MCF 10A (cell line): ENCODE measurements at places on chromosomes 1 and 21. TPM values are rescaled to one million over a fixed set of nuclear protein-coding genes. Genes with fewer than 3 reads are reported as not detected.

GRCh38 chr1:89816366-89816765 lies 4.5 kb upstream of the LRRC8D start:
- H3K4me3 ChIP-seq = no peak overlapping the region
- H3K27me3 ChIP-seq = peaks cover 24% of the 10 kb centered on the region

DNA sequence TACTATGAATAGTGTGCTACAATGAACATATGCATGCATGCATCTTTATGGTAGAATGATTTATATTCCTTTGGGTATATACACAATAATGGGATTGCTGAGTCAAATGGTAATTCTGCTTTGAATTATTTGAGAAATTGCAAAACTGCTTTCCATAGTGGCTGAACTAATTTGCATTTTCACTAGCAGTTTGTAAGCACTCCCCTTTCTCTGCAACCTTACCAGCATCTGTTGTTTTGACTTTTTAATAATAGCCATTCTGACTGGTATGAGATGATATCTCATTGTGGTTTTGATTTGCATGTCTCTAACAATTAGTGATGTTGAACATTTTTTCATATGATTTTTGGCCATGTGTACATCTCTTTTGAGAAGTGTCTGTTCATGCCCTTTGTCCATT lies 24.0 kb upstream of the DIRAS3 start:
- DNase-seq = no peak
- H3K4me1 ChIP-seq = no peaks in the 10 kb centered on the region
- peaks cover 5% of the 10 kb centered on the region for H3K36me3 ChIP-seq
- H3K4me3 ChIP-seq = no peak overlapping the region
- no peak overlapping the region for H3K27ac ChIP-seq

GRCh38 chr1:217332431-217333065 lies 298.3 kb downstream of the GPATCH2 start:
- H3K4me1 ChIP-seq = no peaks in the 10 kb centered on the region
- H3K27me3 ChIP-seq = no peaks in the 10 kb centered on the region
- H3K4me3 ChIP-seq = no peak overlapping the region
- H3K36me3 ChIP-seq = no peaks in the 10 kb centered on the region

- no peaks in the 10 kb centered on the region for H3K4me1 ChIP-seq
- H3K4me3 ChIP-seq = no peak overlapping the region
- no peak overlapping the region for H3K27ac ChIP-seq
- H3K36me3 ChIP-seq = peaks cover 61% of the 10 kb centered on the region
- no peaks in the 10 kb centered on the region for H3K27me3 ChIP-seq
Observed at GRCh38 chr1:31346785-31347184, 26.1 kb downstream of the FABP3 start.

DNA sequence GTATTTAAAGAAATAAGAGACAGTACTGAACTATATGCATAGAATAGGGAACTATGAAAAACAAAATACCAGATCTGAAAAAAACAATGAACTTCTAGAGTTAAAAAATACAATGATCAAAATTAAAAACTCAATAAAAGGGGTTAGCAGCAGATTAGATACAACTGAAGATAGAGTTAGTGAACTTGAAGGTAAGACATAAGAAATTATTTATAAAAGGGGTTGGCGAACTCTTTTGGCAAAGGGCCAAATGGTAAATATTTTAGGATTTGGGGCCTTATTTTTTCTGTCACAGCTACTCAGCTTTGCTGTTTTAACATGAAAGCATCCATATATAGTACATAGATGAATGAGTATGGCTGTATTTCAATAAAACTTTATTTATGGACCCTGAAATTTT lies 111.4 kb downstream of the ST3GAL3 start:
- no peaks in the 10 kb centered on the region for H3K27me3 ChIP-seq
- DNase-seq = no peak
- H3K36me3 ChIP-seq = peaks cover 21% of the 10 kb centered on the region
- no peak overlapping the region for H3K27ac ChIP-seq
- peaks cover 29% of the 10 kb centered on the region for H3K4me1 ChIP-seq

LCE3B gene
- not detected in 2 replicates for total RNA-seq

DBT gene
- total RNA-seq = 9.1 and 11.0 TPM in 2 replicates

HRNR gene
- total RNA-seq = not detected in 2 replicates

AQP10 gene
- total RNA-seq = not detected in 2 replicates

RIPPLY3 gene
- not detected in 2 replicates for total RNA-seq
